ENCODE measurements at places on chromosomes 2 and 18.

- no peaks in the 10 kb centered on the region for H3K4me1 ChIP-seq
- H3K27me3 ChIP-seq = no peaks in the 10 kb centered on the region
- no peak for DNase-seq
- H3K27ac ChIP-seq = no peak overlapping the region
- H3K36me3 ChIP-seq = no peaks in the 10 kb centered on the region
- H3K4me3 ChIP-seq = no peak overlapping the region
These were observed 1027.7 kb upstream of the ZEB2 start for GRCh38 chr2:145547620-145548019.

DNA sequence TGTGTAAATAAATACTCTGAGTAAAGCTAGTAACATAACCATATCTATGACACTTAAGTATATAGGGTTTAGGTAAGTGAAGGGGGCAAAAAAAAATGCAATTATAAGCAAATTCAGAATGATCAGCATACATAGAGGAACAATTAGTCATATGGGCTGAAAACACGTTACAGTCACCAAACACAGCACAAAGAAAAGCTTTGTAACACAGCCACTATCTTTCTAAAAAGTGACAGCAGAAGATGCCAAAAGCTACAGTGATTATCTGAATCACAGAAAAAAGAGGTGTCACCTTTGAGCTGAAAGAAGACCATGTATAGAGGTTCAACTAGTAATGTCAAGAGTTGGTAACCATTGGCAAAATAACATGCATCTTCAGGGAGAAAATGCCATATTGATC lies 115.5 kb downstream of the ERBB4 start:
- no peak overlapping the region for H3K4me3 ChIP-seq
- DNase-seq = no peak
- H3K4me1 ChIP-seq = no peaks in the 10 kb centered on the region
- H3K36me3 ChIP-seq = no peaks in the 10 kb centered on the region
- peaks cover 2% of the 10 kb centered on the region for H3K27me3 ChIP-seq

DNA sequence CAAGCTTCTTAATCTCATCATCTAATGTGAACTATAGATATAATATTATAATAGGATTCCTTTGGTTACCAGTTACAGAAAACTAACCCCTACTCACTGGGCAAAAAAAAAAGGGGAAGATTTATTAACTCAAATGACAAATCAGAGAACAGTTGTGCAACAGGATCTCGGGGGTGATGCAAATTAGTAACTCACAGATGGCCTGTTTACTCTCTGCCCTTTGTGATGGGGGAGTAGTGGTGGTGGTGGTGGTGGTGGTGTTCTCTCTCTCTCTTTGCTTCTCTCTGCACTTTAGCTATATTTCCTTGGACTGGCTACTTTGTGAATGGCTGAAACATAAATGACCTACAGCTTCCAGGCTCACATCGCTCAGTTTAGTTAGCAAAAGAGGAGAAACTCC lies 59.0 kb downstream of the TMEM247 start:
- DNase-seq = no peak
- H3K4me3 ChIP-seq = no peak overlapping the region
- H3K4me1 ChIP-seq = peaks cover 68% of the 10 kb centered on the region
- H3K27me3 ChIP-seq = no peaks in the 10 kb centered on the region

- no peak overlapping the region for H3K27ac ChIP-seq
- no peak for DNase-seq
- H3K36me3 ChIP-seq = no peaks in the 10 kb centered on the region
- H3K4me3 ChIP-seq = peak overlapping the region; percentile 6
- peaks cover 20% of the 10 kb centered on the region for H3K27me3 ChIP-seq
These were observed 335 bp downstream of the HES6 start for GRCh38 chr2:238239543-238239862.

DNA sequence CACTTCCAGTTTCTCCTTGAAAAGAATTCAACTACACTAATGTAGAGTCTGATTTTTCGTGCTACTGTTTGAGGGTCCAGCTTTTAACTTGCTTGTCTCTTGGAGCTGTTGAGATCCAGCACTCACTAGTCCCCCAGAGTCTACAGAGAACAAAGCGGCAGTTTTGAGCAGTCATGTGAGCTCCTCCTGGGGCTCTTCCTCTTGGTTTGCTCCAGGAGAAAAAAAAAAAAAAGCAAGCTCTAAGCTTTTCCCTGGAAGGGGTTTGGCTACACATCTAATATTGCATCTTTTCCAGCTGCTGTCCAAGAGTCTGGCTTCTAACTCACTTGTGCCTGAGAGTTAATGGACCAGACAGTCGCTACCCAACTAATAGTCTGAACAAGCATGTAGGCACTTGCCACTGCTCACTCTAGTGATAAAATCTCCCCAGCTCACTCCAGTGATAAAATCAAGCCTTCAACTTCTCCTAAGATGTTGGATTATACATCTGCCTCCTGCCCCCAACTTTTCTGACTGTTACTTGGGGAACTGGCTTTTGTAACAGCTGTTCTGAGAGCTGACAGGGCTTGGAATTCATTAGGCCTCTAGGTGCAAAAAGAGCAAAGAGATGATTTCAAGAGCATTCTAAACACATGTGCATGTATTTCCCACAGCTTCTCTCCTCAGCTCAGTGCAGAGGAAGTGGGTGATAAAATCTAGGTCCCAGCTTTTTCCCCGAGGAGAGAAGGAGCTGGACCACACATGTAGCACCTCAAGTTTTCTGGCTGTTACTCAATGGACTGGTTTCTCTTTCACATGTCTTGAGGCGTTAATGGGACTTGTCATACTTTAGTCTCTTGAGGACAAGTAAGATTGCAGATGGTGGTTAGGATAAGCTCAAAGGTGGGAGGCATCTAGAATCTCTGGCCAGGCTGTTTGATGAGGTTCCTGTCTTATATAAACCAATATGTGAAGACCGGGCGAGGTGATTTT lies 750.5 kb downstream of the LRP1B start:
- H3K27ac ChIP-seq = no peak overlapping the region
- H3K27me3 ChIP-seq = no peaks in the 10 kb centered on the region
- no peak for DNase-seq
- no peaks in the 10 kb centered on the region for H3K36me3 ChIP-seq

DNA sequence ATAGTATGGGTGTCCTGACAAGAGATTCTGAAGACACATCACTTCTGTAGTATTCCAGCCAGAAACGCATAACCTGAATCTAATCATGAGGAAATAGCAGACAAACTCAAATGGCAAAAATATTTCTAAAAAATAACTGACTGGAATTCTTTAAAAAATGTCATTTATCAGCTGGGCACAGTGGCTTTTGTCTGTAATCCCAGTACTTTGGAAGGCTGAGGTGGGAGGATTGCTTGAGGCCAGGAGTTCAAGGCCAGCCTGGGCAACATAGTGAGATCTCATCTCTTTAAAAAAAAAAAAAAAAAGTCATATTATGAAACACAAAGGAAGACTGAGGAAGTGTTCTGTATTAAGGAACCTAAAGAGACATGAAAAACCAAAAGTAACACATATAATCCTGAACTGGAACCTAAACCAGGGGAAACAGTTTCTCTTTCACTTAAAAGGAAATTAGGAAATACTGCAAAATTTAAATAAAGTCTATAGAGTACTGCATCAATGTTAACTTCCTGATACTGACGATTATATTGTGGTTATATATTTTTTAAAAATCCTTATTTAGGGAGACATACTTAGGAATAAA lies 29.9 kb downstream of the SESTD1 start:
- H3K4me1 ChIP-seq = peaks cover 6% of the 10 kb centered on the region
- DNase-seq = no peak
- no peak overlapping the region for H3K4me3 ChIP-seq
- H3K27me3 ChIP-seq = no peaks in the 10 kb centered on the region
- no peaks in the 10 kb centered on the region for H3K36me3 ChIP-seq

DNA sequence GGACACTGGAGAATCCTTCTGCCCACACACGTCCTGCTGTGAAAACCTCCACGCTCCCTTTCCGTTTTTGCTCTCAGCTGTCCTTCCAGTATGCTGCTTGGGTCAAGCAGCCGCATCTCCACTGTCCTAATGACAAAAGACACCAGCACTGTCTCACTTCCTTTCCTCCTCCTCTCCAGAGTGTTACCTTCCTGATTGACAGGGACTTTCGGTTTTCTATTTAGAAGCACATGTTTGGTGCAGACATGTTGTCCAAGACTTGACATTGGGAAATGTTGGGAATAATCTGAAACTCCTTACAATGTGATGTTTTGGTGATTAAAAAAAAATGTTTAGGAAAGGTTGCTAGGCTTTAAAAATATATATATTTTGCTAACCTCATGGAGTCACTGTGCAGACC lies 226.6 kb downstream of the FAM210A start:
- DNase-seq = no peak
- peaks cover 6% of the 10 kb centered on the region for H3K36me3 ChIP-seq
- no peak overlapping the region for H3K27ac ChIP-seq
- no peaks in the 10 kb centered on the region for H3K27me3 ChIP-seq
- no peaks in the 10 kb centered on the region for H3K4me1 ChIP-seq

GRCh38 chr2:184452907-184453306 lies 145.4 kb upstream of the ZNF804A start:
- DNase-seq = no peak
- H3K36me3 ChIP-seq = no peaks in the 10 kb centered on the region
- no peak overlapping the region for H3K27ac ChIP-seq
- no peaks in the 10 kb centered on the region for H3K27me3 ChIP-seq
- H3K4me3 ChIP-seq = no peak overlapping the region
- H3K4me1 ChIP-seq = no peaks in the 10 kb centered on the region

DNA sequence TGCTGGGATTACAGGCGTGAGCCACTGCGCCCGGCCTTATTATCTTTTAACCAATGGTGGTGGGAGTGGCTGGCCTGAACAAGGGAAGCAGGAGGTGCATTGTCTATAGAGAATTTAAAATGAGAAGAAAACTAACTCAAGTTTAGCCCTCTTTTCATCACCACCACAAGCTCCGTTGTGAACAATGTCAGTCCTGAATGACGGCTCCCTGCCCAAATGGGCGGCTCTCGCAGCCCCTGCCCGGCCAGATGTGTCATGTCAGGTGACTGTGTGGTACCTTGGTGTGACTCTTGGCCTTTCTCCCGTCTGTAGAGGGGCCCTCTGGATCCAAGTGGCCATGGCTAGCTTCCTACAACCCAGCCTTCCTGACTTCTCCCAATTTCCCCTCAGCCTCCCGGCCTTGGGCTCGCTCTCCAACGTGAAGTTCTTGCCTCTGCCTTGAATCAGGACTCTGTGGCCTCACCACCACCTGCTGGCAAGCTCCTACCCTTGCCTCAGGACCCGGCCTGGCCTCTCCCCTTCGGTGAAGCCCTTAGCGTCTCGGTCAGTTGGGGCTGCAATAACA lies 67.6 kb downstream of the LONRF2 start:
- H3K4me3 ChIP-seq = no peak overlapping the region
- H3K36me3 ChIP-seq = no peaks in the 10 kb centered on the region
- no peak for DNase-seq
- H3K4me1 ChIP-seq = no peaks in the 10 kb centered on the region

DNA sequence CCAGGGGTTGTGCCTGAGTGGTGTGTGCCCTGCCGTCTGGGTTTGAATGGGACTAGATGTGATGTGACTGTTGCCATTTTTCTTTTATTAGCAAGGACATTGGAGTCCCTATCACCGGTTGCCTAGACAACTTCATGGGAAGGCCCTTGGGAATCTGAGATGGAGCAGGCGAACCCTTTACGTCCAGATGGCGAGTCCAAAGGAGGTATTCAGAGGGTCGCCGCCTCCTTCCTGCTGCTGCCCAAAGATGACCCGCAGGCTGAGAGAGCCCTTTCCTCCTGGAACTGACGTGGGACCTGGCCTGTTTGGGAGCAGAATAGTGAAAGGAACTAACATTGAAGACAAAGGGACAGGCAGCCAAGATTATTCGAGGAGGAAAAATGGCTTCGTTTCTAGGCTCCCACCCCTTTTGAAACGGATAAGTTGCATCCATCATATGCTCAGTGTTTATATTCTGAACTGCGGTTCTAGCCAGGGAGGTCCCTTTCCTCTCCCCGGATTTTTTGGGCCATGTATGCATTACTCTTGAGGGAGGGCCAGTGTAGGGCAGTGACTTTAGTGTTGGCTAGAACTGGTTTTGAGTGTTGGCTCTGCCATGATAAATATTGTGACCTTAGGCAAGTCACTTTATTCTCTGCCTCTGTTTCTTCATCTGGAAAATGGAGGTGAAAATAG lies 673 bp downstream of the CENPO start:
- H3K36me3 ChIP-seq = no peaks in the 10 kb centered on the region
- no peaks in the 10 kb centered on the region for H3K27me3 ChIP-seq
- DNase-seq = peak; percentile 9
- peaks cover 7% of the 10 kb centered on the region for H3K4me1 ChIP-seq

Data from natural killer cell (primary cell).